ENCODE measurements at places on chromosomes 1 and 21. TPM values are rescaled to one million over a fixed set of nuclear protein-coding genes. Genes with fewer than 3 reads are reported as not detected.

DNA sequence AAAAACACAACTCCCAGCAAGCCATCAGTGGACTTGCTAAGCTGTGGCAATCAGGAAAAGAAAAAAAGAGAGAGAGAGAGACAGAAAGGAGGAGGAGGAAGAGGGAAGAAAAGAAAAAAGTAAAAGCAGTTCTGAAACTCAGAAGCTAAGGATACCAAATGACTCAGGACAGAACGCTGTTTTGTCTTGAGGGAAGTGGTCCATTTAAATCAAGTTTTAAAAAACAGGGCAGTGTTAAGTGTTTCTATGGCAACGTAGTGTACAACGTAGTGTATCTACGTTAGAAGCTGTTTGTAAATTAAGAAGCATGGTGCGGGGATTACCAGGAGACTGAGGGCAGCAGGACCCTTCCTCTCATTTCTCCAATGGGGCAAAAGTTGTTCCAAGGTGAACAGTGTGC, 5.8 kb downstream of the ADORA3 start:
- DNase-seq = no peak

Gene LYPLAL1
- 16.2 TPM for total RNA-seq

Gene F13B
- total RNA-seq = not detected

GRCh38 chr1:216224233-216224632, 199.0 kb downstream of the USH2A start:
- no peak for DNase-seq

Gene B4GALT2
- total RNA-seq = 58.1 TPM

Gene FMO5
- not detected for total RNA-seq

- DNase-seq = no peak
Measured at GRCh38 chr1:64282351-64282750, 78.9 kb downstream of the UBE2U start.

- DNase-seq = no peak
Measured at GRCh38 chr21:37561941-37562919, 195.7 kb downstream of the DYRK1A start.

- no peak for DNase-seq
Measured at GRCh38 chr1:100851726-100852125, 42.9 kb downstream of the EXTL2 start.

DNA sequence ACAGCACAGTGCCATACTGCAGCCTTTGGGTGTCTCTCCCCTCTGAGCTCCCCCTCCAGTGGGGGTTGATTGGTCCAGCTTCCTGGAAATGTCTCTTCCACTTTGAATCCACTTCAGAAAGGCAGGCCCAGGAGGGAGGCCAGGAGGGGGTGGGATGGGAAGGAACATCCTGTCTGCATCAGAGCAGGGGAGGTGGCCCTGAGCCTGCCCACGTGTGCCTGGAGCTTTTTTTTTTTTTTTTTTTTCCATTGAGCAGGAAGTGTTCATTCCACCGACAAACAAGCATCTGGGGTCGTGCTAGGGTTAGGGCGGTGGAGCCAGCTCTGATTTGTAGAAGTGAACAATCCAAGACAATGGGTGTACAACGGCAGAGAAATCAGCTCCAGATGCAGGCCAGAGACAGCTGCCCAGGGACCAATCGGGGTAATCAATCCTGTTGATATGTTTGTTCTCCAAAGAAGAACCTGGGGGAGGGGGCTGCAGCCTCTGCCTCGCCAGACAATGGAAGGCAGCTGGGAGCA, 93.3 kb downstream of the SSBP3 start:
- peak; percentile 80 for DNase-seq

Gene EXO5
- total RNA-seq = 8.3 TPM

GRCh38 chr21:39312112-39313041, 1.1 kb downstream of the BRWD1 start:
- DNase-seq = peak; percentile 93

DNA sequence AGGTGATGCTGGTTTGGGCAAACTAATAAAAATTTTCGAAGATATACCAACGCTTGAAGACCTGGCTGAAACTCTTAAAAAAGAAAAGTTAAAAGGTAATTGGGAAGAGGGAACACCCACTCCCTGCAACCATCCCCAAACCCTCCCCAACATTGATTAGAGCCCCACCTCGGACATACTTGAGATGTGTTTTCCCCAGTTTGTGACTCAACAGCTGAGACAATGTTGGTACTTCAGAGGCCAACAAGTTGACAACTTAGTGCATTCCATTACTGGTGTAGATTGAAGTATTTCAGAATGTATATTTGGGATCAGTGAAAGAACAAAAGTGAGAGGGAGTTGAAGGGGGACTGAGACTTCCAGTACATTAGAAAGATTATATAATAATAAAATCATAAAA, 5.1 kb downstream of the IFI16 start:
- no peak for DNase-seq

GRCh38 chr1:29865051-29865450, 628.7 kb downstream of the PTPRU start:
- no peak for DNase-seq

DNA sequence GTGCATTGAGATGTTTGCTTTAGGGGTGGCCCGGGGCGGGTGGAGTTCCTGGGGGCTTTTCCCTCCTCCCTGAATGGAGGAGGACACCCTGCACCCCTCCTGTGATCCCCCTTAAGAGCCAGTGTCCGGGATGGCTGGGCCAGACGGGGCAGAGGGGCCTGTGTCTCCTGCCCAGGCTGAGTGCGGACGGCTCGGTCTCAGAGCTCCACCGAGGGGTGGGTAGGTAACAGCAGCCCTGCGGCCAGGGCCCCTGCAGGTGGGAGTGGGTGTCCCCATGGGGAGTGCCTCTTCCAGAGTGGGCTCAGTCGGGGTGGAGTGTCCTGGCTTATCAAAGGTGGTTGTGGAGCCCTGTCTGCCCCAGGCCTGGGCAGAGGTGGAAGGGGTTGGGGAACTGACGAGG, 23.1 kb downstream of the TP73 start:
- no peak for DNase-seq

GRCh38 chr1:170274131-170274501, 128.4 kb downstream of the NTMT2 start:
- DNase-seq = no peak

Gene TEDDM1
- not detected for total RNA-seq

DNA sequence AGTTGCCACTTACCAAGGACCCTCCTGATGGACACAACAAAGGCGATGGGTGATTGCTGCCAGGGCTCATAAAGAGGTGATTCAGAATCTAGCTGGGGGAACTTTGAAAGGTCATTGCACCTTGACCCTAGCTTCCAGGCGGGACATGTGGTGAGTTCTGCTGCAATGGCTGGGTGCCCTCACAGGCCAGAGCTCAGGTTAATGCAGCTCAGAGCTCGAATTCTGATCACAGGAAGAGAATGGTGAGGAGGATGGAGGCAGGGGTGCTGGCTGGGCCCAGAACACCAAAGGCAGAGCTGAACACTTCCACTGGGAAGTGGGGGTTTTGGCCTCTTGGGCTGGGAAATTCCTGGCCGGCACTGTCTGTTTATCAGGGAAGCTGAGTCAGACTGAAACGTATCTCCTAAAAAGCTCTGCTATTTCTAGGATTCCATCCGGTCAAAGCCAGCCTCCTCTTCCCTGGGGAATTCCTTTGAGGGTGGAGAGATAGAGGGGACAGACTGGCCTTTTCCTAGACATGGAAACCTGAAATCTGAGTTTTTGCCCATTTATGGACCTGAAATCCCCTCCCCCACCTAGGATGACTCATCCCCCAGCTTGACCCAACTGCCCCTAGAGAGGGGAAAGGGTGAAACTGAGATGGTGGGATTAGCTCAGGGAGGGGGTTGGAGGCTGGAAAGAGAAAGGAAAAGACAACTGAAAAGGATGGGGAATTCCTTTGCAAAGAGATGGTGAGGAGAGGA, 27.2 kb downstream of the NUAK2 start:
- peak; percentile 94 for DNase-seq

Gene KRTAP20-2
- not detected for total RNA-seq

Gene NBPF20
- total RNA-seq = 2.5 TPM

GRCh38 chr21:20270365-20271055, 727.7 kb upstream of the NCAM2 start:
- DNase-seq = no peak

Gene CRNN
- not detected for total RNA-seq

- DNase-seq = no peak
Measured at GRCh38 chr1:87814573-87814972, 485.9 kb downstream of the LMO4 start.

DNA sequence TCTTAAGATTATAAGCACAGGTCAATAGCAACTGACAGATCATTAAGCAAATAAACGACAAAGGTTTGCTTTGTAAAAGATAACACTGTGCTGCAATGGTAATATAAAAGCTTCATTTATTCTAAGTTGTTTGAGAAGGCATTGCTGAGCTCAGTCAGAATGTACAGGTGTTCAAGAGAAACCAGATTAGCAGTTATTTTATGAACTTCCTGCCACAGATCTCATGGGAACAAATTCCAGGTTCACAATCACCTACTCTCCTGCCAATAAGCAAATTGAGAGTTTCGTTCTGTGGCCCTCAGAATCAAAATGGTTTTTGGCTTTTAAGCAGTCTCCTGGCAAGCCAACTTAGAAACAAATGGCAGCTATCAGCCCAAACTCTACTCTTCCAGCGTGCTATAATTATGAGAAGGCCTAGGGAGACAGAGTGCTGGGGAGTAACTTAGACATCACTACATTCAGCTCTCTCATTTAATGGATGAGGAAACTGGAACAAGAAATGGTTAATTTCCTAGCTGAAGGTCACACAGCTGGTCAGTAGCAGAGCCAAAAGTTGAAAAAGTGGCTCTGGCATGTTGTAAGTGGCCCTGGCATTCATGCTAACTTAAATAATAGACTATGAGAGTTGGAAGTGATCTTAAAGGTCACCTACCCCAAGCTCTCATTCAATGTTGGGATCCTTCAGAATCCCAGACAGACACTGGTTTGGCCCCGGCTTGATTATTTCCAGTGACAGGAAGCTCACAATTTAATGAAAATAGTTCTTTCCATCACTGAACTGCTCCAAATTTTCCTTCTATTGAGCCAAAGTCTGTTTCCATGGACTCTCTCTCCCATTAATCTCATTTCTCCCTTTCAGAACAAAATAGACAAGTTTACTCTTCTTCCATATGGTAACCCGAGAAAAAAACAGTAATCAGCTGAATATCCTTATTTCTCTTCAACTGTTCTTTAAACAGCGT, 82.6 kb upstream of the EDEM3 start:
- DNase-seq = no peak

DNA sequence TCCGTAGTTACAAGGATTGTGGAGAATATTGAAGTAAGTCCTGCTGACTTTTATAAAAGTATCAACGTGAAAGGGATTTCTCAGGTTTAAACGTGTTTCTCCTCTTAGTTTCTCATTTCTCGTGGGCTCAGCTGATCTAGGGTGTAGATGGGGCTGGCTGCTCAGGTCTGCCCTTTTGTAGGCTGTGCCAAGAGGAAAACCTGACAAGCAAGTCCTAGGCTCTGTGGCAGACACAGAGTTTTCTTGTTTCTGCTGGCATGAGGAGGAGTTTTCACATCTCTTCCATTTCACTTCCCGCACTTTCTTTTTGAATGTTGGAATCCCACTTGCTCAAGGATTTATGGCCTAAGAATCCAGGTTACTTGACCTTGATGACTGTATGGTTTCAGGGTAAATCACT, 14.8 kb downstream of the VPS13D start:
- no peak for DNase-seq

GRCh38 chr1:7120863-7121621, 335.8 kb downstream of the CAMTA1 start:
- no peak for DNase-seq

- no peak for DNase-seq
Measured at GRCh38 chr1:17631410-17631809, 91.9 kb downstream of the ARHGEF10L start.

DNA sequence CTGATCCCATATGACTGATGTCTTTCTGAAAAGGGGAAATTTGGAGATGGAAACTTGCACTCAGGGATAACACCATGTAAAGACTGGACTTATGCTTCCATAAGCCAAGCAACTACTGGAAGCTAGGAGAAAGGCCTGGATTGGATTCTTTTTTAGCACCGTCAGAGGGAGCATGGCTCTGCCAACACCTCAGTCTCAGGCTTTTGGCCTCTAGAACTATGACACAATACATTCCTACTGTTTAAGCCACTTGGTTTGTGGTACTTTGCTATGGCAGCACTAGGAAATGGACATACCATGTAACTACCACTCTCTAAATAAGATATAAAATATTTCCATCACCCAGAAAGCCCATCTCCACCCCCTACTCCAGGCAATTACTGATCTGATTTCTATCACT, 139.7 kb downstream of the CYYR1 start:
- no peak for DNase-seq

DNA sequence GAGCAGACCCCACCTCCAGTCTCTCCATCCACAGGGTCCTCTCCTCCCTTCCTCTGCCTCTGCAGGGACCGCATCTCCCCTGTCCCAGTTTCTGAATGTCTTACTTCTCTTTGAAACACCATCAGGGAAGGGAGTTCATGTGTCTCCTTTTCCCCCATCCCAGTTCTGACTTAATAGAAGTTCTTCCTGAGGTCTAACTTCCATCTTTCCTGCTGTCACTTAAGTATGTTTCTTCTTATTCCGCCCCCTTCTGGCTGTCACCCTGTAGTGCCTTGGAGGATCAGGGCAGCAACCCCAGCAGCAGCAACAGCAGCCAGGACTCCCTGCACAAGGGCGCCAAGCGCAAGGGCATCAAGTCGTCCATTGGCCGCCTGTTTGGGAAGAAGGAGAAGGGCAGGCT, 29.3 kb downstream of the MYOG start:
- DNase-seq = no peak

DNA sequence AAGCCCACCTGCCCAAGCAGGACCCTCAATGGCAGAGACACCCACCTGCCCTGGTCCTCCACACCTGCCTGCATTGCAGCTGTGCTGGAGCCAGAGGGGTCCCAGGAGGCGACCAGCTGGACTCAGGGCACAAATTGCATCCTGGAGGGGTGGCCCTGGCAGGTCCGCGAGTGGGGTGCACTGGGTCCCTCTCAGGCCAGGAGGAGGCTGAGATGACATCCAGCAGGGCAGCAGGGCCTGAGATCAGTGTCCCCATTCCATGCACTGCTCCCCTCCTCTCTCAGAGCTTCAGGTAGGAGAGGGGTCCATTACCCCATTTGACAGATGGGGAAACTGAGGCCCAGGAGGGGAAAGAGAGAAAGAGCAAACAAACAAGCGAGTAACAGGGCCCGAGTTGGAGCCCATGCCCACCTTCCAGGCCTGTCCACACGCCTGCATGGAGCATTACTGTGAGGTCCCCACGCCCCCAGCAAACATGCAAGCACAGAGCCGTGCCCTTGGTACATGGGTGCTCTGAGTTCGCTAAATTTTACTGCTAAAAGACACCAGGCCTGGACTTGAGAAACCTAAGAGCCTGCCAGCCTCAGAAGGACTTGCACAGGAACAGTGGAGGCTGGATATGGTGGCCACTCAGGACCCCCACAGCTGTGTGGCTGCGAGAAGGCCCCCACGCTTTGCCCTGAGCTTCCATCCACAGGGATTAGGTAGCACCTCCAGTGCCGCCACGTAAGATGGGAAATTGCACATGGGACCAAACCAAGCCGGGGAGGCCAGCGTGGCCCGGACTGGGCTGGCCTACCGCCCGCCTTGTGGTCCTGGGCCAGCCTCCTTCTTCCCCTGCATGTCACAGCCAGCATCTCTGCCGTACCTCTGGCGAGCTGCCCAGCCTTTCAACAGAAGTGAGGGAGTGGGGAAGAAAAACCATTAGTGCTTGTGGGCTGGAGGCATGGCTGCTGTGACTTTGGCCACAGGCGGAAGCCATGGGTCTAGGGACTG, 7.4 kb downstream of the WNT3A start:
- peak; percentile 75 for DNase-seq

Gene OR2T6
- not detected for total RNA-seq
